ENCODE measurements at places on chromosomes 5 and 9.

GRCh38 chr5:38831909-38832308 lies 13.9 kb upstream of the OSMR start:
- DNase-seq = peak; percentile 16

DNA sequence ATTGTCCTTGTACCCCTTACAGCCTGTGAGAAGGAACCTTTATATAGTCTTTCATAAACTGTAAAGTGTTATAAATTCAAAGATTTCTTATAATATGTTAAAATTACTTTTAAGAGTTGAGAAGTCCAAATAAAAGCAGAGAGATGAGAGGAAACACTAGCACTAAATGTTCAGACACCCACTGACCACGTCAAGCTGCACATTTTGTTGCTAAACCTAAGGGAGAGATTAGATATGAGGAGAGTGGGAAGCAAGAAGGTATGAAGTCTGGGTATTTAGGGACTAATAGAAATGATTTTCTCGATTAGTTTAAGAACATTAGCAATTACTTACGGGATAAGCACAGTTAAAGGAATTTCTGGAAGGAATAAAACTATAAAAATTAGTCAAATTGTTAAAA lies 506.9 kb downstream of the RAB3C start:
- no peak for DNase-seq

DNA sequence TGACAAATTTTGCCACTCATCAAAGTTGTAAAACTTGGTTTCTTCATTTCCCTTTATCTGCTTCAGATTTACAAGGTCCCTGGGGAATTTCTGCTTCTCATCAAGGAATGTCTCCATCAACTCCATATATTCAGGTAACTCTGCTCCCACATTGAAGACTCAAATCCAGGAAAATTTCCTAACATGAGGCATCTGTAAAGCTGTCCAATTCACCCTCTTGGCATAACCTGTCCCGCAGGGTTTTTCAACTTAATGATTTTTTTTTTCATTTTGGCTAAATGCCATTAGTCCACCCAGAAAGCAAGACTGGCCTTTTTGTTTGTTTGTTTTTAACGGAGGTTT lies 50.2 kb upstream of the SLC30A5 start:
- no peak for DNase-seq

DNA sequence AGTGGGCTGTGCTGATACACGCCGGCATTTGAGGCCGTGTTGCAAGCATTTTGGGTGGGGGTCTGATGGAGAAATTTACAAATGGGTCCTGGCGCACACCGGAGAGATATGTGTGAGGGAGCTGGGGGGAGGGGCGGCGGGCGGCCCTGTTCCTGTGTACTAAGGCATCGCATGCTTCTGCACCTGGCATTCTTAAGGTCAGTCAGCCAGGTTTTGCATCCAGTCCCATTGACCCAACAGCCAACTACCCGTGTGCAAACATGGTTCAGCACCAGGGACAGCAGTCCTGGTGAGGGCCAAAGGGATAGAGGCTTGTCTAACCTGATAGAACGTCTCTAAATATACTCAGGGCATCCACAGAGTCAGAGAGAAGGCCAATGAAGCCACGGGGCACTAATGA lies 839 bp downstream of the GABRG2 start:
- DNase-seq = peak; percentile 21

Data from NCI-H1417 (cell line).